ENCODE measurements at places on chromosomes 5 and 9.

- DNase-seq: no peak
These were observed 6.0 kb downstream of the CD74 start for GRCh38 chr5:150406723-150407095.

GRCh38 chr5:133738271-133738670, 125.9 kb upstream of the FSTL4 start:
- no peak for DNase-seq

DNA sequence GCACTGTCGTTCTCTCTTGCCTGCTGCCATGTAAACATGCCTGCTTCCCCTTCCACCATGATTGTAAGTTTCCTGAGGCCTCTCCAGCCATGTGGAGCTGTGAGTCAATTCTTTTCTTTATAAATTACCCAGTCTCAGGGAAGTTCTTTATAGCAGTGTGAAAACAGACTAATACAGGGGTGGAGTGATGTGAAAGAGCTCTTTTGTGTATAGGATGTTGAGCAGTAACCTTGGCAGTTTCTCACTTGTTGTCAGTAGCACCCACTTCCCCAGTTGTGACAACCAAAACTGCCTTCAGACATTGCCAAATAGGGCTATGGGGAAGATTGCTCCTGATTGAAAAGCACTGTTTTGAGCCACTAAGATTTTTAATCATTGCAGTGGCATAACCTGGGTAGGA, 552.2 kb upstream of the ZNF462 start:
- DNase-seq: no peak

DNA sequence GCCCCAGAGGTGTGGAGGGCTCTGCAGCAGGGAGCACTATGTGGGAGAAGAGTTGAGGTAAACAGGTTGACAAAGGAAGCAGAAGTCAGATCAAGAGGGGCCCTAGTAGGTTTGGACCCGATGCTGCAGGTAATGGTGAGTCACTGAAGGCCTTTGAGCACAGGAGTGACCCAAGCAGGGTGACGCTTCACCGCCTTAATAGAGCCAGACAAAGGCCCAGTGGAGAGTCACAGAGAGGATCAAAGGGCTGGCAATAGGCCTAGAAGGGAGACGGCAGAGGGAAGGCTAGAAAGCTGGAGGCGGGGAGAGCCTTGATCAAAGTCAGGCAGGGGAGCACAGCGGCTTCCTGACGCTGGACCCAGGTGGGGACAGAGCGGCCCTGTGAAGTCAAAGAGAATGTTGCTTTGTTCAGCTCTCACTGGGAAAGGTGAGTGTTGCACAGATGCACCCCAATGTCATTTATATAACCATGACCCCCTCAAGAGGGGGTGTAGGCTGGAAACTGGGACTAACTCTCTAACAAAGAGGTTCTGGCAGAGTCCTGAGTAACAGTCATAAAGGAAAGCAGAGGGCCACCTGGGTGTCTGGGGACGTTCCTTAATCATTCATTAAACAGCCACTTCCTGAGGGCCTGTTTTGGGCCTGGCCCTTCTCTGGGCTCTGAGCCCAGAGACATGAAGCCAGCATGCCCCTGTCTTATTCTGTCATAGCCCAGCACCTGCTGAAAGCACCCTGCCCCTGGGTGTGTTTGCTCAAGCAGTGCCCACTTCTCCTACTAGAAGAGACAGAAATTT, 9.8 kb upstream of the CPLX2 start:
- no peak for DNase-seq

GRCh38 chr9:13970426-13970825, 343.5 kb downstream of the NFIB start:
- no peak for DNase-seq

- DNase-seq: no peak
These were observed 8.0 kb downstream of the FAM151B start for GRCh38 chr5:80495891-80496290.

- DNase-seq: no peak
These were observed 26.5 kb upstream of the ABO start for GRCh38 chr9:133301253-133302230.

Data from substantia nigra (tissue), 51 donors.